Activated CD4-positive, CD25-positive, alpha-beta regulatory T cell treated with anti-CD3 and anti-CD28 coated beads, Interleukin-2, amount 50 U/mL, for 16 hours (primary cell): ENCODE measurements at places on chromosomes 16 and 17.

DNA sequence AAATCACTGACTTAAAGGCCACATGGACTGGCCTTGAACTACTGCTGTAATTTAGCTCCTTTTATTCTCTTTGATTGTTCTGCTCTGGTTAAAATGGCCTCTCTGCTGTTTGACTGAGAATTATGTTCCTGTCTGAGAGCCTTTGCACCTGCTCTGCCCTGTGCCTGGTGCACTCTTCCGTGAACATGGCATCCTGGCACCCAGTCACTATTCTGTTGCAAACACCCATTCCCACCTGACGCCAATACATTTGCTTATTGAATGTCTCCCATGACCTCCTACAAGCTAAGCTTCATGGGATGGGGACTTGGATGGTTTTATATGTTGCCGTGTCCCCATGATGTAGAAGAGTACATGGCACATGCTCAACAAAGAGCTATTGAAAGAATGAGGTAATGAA, 20.1 kb downstream of the HSD17B2 start:
- no peak for DNase-seq

DNA sequence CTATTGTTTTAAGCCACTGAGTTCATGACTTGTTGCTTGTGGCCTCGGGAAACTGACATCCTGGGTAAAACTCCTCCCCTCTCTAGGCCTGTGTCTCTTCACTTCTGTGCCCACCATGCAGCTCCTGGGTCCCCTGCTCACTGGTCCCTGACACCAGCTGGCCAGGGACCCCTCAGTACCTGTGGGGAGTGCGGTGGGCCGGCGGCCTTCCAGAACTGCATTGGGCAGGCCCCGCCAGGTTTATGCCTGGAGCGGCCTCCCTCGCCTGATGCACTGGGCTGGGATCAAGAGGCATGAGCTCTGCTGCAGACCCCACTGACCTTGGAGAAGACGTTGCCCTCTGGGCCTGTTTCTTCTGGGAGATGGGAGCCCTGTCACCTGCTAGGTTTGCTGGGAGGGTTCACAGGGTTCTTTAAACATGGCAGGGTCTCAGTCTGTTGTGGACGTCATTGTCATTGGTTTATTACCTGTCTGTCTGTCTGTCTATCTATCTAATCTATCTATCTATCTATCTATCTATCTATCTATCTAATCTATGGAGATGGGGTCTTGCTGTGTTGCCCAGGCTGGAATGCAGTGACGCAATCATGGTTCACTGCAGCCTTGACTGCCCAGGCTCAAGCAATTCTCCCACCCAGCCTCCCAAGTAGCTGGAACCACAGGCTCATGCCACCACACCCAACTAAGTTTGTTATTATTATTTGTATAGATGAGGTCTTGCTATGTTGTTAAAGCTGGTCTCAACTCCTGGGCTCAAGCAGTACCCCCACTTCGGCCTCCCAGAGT, 21.5 kb upstream of the RMI2 start:
- no peak for DNase-seq

- no peak for DNase-seq
These were observed 571.4 kb upstream of the SALL1 start for GRCh38 chr16:51722467-51722866.

DNA sequence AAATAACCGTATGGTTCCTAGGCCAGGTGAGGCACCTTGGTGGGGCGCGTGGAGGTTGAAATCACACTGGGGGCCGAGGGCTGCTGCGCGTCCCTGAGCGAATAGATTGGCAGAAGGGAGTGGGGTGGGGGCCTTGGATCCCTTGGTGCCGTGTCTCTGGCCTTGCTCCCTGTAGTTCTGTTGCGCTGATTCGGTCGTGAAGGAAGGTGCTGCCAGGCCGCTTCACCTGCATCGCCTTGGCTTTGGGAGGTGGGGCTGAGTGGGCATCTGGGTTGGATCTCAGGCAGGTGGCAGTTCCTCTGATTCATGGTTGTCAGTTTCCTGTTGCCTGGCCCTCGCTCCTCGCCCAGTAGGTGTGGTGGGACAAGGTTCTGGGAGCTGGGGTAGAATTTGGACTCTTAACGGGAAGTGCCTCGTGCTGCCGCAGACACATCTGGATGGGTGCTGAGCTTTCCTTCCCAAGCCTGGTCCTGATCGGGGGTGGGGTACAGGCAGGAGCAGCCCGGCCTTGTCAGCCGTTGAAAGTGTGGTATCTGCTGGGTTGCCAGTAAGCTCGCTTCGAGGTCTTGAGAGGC, 30.1 kb downstream of the PGS1 start:
- DNase-seq: no peak

DNA sequence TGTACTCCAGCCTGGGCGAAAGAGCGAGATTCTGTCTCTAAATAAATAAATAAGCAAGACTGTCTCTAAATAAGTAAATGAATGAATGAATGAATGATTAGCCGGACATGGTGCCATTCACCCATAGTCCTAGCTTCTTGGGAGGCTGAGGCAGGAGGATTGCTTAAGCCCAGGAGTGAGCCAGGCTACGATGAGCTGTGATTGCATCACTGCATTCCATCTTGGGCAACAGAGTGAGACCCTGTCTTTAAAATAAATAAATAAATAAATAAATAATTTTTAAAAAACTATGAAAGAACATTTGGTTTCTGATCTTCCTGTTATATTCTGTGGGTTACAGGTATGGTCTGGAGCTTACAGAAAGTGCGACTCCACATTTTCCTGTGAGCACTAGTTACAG, 65.0 kb downstream of the C17orf58 start:
- no peak for DNase-seq

GRCh38 chr16:53091466-53092211, 36.8 kb downstream of the CHD9 start:
- no peak for DNase-seq

DNA sequence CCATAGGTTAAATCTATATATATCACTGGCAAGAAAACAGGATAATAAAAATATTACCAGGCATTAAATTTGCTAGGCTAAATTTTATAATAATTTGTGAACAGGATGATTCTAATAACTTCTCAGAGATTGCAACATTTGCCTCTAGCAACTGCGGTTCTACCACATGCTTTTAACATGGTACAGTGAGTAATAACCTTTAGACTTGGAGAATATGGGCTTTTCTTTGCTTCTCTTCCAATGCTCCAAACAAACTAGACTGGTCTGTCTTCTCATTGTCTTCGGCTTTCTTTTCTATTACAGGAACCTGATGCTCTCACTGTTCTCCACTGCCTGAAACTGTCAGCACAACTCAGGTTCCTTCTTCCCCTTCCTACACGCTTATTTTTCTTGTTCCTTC, 80.6 kb downstream of the CA4 start:
- no peak for DNase-seq

DNA sequence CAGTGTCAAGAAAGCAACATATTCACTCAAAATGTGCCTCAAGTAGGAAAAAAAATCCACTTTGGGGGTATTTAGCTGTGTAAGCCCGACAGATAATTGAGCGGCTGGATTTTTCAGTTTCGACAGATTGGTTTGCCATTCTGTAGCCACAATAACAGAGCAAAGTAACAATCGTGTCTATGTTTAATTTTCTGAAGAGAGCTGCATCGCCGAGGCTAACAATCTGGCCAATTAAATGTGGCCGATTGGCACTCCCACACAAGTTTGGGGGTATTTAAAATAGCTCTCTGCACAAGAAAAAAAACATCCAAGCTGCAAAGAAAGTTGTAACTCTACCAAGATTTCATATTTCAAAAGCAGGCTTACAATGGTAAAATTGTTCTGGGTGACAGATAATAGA, 99.7 kb upstream of the CDH13 start:
- DNase-seq: no peak

DNA sequence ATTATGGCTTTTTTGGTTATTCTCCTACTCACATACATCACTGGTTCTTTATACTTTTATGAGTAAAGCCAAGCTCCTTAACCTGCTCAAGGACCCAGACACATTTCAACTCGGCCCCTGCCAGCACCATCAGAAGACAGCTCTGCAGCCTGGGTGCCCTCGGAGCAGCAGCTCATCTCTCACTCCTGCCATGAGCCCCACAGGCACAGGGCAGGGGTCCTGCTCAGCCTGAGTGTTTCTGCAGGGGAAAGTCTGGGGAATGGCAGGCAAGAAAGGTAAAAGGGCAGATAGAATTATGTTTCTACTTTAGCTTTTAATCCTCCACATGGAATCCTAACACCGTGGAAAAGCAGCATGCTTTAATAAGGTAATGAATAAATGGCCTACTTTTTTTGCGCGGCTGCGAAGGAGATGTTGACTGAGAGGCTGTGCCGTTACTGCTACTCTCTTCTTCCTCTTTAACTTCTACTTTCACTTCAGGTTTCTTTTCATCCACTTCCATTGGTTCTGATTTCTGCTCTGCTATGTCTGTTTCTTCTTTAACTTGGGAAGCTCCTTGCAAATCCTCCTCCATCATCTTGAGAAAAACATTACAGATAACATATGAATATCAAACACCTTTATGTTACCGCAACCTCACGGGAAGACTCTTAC, 50.1 kb upstream of the TRAP1 start:
- DNase-seq: no peak

- no peak for DNase-seq
These were observed 64.1 kb downstream of the TIMM22 start for GRCh38 chr17:1060991-1061390.

GRCh38 chr17:62064791-62065563, at the start of gene MED13:
Gene MED13 (minus strand): TSS chr17:62065278. CDS start chr17:62065205, 73 bp downstream.
- DNase-seq: peak; percentile 26

- no peak for DNase-seq
These were observed 15.3 kb upstream of the CACNA1H start for GRCh38 chr16:1137604-1138003.

GRCh38 chr17:37779554-37779953, 34.7 kb upstream of the HNF1B start:
- no peak for DNase-seq

- DNase-seq: no peak
These were observed 60.0 kb downstream of the ABCC1 start for GRCh38 chr16:16009401-16009800.

DNA sequence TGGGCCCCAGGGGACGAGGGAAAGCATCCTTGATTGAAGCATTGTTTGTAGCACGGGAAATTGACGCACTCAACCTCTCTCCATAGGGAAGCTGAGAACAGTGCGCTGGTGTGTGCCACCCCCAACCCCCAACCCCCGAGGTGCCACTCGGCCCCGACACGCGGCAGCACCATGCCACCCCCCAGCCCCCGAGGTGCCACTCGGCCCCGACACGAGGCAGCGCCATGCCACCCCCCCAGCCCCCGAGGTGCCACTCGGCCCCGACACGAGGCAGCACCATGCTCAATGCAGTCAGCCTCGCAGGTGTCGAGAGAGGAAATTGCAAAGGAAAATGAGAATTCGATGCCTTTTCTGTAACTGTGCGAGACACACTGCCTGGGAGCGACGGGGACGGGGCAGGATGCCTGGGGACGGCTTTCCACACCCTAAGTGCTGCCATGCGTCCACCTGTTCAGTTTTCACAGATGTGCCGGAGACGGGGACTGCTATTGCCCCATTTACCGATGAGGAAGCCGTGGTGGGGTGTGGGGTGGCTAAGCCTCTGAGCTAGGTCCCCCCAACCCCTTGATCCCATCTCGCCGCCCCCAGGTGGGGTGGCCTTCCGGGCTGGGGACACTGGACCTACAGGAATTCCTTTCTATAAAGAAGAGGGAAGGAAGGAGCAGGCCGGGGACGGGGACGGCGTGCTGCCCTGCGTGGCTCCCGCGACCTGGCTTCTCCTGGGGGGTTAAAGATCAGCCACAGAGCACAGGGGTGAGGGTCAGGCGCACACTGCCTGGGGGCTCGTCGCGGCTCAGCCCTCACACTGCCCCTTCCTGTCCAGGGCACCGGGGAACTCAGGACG, 9.8 kb downstream of the CBFA2T3 start:
- no peak for DNase-seq

- no peak for DNase-seq
These were observed 185.8 kb downstream of the HS3ST3A1 start for GRCh38 chr17:13415871-13416416.

DNA sequence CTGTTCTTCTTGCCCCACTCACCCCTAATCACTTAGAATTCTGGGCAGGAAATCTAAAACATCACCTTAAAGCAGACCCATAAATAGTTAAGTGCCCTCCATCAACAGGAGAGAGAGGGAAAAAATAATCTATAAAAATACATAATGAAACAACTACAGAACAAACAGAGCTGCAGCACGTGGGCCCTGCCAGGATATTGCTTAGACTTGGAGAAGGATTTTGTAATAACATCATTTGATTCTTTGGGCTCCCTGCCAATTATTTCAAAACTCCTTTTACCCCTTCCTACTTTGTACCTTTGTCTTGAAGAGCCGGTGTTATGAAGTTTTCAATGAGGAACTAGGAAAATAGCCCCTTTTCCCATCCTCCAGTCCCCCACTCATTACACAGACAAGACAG, 130.6 kb upstream of the TOX3 start:
- DNase-seq: no peak

DNA sequence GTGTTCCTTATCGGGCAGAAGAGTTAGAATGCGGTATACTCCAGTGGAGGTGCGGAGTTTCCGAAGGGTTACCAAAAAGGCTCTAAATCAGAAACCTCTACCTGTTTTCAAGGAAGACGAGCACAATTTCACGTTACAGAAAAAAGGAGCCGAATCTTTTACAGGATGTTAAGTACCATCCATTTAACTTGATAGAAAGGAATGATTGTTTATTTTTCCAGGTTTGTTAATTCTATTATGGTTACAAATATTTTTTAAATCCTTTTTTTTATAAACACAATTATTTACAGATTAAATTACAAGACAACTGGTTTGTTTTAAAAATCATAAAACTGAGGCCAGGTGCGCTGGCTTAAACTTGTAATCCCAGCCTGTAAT, 18.2 kb downstream of the ZNF213 start:
- DNase-seq: no peak

DNA sequence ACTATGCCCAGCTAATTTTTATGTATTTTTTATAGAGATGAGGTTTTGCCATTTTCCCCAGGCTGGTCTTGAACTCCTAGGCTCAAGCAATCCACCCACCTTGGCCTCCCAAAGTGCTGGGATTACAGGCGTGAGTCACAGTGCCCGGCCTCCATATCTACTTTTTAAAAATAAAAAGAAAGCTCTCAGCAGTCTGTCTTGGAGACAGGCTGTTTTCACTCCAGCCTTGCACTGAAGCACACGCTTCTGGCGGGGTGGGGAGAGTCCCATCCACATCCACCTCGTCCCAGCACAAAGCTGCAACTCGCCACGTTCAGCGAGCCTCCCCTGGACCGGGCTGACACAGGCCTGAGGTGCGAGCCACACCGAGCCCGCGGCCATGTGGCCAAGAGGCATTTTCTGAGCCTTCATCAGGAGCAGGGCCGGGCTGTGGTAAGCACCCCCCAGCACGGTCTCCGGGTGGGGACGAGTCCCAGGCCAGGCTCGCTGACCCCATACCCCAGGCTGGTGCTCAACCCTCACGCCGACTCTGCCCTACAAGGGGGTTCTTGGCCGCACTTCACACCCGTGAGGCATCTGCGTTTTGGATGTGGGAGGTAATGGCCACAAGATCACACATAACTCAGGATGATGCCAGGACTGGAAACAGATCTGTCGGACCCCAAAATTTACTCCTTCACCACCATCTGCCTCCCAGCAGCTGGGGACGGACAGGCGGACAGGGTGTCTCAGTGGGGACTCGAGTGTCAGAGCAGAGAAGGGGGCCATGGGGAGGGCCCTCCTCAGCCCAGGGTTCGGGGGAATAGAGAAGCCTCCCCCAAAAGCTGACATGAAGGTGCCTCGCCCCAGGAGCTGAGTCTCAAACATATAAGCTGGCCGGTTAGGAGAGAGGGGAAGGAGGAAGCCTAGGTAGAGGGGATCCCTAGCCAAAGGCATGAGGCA, 28.6 kb downstream of the TBC1D16 start:
- DNase-seq: no peak

- no peak for DNase-seq
These were observed 4.0 kb downstream of the CRYBA1 start for GRCh38 chr17:29250666-29251065.

GRCh38 chr16:27639561-27640276, 89.8 kb downstream of the KATNIP start:
- DNase-seq: no peak

- no peak for DNase-seq
These were observed 27.2 kb upstream of the IRX3 start for GRCh38 chr16:54313789-54314188.
